NCI-H524 (cell line): ENCODE measurements at places on chromosomes 13 and 19.
A peak's percentile ranks its signal among the peaks of the same experiment; 100 is the strongest.

DNA sequence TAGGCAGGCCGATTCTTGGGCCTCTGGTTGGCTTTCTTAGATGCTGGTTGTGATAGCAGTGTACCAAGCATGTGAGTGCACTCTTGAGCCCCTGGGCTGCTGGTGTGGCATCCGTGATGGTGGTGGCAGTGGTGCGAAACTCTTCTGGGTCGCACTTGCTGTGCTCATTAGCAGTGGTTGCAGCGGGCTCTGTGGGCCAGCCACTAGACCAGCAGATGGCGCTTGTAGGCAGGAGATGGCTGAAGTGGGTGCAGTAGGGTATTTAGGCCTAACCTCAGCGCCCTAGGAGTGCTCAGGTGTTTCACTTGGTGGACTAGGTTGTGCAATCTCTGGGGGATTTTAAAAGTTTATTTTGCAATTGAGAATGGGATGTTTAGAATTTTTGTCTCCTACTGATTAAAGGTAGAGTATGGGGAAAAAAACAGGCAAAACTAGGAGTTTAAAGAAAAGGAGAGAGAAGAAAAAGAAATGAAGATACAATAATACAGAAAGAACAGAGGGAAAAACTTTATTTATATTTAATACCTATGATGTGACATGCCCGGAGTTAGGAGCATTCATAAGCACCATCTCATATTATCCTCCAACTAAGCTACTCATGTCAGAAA is 4.3 kb upstream of the ZNF17 start:
- peak; percentile 40 for DNase-seq

DNA sequence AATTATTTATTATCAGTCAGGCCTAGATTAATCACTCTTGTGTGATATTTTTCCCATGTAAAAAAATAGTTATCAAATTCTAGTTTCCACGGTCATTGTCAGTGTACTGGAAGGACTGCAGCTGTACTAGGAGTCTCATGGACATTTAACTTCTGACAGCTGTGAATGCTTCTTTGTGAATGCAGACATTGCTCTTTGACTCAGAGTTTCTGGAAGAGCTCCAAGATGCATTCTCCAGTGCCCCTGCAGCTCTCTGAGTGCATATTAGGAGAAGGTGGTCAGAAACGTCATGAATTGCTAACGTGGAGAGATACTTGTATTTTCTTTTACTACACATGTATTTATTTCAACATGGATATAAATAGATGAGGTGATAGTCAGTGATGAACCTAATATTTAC is 9.7 kb upstream of the SLITRK5 start:
- DNase-seq: peak; percentile 10

DNA sequence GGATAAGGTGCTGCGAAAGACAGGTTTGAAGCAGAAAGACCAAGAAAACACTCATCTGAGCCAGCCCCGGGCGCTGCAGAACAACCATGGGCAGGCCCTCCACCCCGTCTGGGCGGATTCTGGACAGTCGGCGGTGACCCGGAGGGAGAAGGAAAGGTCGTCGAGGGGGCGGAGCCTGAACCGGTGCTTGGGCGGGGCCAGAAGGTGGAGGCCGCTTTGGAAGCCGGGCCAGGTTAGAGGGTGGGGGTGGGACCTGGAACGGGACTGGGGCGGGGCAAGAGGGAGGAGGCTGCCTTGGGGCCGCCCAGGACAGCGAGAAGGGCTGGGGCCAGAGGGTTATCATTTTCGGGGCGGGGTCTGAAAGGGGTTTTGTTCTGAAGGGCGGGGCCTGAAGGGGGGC is 5.0 kb upstream of the ZNF765 start:
- no peak for DNase-seq

DNA sequence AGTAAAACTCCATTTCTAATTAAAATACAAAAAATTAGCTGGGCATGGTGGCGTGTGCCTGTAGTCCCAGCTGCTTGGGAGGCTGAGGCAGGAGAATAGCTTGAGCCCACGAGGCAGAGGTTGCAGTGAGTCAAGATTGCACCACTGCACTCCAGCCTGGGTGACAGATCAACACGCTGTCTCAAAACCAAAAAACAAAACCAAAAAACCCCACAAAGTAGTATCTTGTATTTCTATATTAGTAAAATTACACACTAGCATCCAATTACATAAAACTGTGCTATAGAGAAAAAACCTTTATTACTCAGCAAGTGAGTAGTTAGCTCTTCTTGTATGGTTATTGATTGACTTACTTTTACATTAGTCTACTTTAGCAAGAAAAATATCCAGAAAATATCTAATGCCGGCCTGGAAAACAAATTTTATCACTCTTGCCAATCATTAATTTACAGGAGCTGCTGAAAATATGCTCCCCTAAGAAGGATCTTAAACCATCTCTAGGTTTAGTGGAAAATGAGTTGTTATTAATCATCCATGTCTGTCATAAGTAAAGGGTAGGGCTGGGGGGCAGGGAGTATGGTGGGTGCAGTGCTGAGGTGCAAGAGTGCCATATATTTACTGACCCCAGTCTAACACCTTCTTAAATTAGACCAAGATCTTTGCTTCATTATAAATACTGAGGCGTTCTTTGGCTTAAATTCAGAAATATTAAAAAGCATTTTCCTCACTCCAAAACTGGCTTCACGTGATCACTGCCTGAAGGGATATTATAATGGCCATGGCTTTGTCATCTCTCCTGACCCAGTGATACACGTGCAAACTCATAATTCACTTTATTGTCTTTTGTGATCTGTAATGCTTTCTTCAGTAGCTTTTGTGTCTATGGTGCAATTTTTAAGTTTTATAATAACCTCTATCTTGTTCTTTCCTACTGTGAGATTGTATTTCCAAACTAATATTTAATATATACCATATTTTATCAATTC is 44.1 kb downstream of the UBL3 start:
- no peak for DNase-seq

DNA sequence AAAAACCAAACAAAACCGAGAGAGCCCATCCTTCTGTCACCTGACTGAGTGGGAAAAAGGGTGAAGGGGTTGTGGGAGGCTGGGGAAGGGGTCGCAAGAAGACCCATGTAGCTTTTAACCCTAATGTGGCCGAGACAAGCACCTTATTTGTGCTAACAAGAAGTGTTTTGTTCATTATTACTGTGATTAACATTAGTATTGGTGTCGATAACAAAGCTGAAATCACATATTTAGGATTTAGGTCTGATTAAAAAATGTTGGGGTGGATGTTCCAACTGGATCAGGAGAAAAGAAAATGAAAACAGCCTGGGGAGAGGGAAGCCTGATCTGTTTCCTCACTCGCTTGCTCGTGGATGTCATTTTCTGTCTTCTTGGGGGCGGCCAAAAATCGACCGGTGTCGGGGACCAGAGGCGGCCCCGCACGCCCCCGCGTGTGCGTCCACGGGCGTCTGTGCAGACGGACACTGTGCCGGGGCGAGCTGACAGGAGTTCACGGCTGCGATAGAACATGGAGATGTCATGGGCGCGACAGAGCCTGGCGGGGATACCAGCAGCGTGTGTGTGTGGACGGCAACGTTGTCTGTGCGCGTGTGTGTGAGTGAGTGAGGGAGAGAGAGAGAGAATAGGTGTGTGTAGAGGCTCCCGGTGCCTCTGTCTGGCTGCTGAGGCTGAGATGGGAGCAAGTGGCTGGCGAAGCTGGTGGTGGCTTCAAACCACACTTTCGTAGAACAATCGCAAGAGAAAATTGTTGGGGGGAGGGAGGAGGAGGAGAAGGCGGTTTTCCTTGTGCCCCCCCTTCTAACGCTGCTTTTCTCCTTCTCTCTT is 29.1 kb downstream of the NFIX start:
- no peak for DNase-seq
